Liver (tissue), 10 donors: ENCODE measurements at places on chromosomes 1 and 21. TPM values are rescaled to one million over a fixed set of nuclear protein-coding genes. Genes with fewer than 3 reads are reported as not detected.

DNA sequence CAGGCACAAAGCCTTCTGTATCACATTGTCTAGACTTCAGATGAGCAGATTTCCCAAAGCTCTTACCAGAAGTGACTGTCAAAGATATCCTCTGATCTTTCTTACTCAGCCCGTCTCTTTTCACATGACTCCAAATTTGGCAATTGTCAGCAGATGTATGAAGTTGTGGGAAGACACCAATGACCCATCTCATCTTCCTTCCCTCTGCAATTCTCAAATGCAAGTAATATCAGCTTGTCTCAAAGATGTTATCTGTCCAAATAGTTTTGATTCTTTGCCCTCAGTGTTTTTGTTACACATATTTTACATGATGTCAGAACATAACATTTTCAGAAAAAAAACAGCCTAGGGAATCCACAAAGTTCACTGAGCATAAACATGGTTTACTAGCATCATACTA, 45.1 kb upstream of the RGS2 start:
- no peak for DNase-seq

DNA sequence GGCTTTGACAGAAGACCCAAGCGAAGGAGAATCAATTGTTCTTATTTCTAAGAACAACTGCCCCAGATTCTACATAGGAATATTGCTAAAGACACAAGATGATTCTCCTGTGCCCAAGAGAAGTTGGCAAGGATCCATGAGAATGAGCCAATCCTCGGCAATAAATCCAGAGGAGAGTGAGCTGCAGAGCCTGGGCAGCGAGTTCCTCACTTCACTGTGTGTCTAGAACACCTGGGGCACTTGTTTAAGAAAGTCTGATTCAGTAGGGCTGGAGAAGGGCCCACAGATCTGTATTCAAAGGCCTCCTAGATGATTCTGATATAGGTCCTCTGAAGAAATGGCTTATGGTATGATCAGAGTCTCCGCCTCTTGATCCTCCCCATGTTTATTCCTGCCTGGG, 31.8 kb downstream of the GADD45A start:
- DNase-seq: no peak

- no peak for DNase-seq
Measured at GRCh38 chr1:100077531-100077930, 55.2 kb downstream of the SASS6 start.

The FCGR3A gene
- 9.8 TPM for polyA plus RNA-seq

- DNase-seq: no peak
Measured at GRCh38 chr1:235011064-235011598, 117.5 kb downstream of the TOMM20 start.

DNA sequence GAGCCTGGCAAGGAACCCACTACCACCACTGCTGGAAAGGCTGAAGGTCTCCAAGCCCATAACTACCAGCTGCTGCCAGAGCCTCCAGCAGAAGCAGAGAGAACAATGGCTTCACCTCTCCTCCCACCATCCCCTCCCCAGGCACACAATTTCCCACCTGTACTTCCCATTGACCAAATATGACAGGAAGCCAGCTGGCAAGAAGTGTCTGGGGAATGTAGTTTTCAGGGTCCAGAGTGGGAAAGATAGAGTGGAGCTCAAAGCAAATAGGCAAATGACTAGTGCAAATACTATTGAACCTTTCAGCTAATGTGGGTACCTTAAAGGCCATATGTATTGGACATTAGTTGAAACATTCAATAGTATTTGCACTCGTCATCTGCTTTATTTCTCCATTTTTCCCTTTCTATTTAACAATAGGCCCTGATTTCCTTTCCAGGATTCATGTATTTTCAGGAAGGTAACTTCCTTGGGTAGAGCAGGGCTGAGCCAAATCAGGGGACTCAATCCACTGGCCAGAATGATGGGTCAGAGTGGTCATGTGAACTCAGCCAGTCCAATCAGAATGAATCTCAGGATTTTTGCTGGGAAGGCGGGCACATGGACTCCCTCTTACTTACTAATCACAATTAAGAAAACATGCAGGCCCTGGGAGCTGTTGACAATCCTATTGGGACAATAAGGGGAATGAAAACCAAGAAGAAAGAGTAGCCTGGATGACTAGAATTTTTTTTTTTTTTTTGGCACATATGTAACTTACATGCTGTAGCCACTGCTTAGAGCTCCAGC, 12.1 kb upstream of the NFYC start:
- DNase-seq: no peak

The KLHDC9 gene
- polyA plus RNA-seq: 2.4 TPM

DNA sequence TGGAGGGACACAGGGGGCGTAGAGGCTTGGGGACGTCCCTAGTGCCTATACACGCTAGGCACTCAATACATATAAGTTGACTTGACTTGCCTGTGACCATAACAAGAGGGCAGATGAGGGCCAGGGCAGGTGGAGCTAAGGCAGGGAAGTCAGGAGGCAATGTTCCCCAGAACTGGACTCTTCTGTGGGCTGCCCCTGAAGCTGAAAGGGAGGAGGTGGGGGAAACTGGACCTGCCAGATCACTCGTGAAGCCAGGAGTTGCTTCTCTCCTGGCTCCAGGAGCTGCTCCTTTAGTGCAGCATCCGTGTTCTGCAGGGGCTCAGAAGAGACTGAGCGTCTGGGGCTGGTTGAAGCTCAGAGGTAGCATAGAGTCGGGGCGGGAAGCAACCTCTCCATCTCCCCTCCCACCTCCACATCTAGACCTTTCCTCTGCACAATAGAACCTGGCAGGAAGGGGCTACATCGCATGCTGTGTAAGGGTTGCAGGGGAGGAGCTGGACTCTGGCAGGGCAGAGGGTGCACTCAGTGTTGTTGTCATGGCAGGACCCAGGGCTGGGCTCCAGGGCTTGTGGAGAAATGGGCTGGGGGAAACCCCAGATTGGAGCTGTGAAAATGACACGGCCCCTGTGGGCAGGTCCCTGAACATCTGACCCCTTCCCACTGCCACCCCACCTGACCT, 2.9 kb upstream of the SEMA4A start:
- DNase-seq: no peak
